ENCODE measurements at places on chromosomes 12 and 14.

DNA sequence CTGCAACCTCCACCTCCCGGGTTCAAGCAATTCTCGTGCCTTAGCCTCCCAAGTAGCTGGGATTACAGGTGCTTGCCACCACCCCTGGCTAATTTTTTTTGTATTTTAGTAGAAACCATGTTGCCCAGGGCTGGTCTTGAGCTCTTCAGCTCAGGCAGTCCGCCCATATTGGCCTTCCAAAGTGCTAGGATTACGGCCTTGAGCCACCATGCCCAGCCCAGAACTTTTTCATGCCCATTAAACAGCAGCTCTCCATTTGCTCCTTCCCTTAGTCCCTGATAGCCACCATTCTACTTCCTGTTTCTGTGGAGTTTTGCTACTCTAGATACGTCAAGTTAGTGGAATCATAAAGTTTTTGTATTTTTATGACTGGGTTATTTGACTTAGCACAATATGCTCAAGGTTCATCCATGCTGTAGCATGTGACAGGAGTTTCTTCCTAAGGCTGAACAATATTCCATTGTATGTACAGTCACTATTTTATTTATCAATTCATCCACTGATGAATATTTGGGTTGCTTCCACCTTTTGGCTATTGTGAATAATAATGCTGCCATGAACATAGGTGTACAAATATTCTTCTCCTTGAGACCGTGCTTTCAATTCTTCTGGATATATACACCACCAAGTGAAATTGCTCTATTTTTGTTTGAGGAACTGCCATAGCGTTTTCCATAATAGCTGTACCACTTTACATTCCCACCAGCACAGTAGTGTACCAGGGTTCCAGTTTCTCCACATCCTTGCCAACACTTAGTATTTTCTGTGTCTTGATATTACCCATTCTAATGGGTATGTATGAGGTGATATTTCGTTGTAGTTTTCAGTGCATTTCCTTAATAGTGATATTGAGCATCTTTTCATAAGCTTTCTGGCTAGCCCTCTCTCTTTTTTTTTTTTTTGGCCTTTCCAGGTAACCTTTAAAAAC is 15.0 kb downstream of the ATF1 start:
- DNase-seq = no peak

GRCh38 chr12:93578221-93578620 is 5.7 kb downstream of the SOCS2 start:
- DNase-seq = no peak

GRCh38 chr14:20732979-20733635 is 12.6 kb upstream of the EDDM3A start:
- DNase-seq = no peak

- no peak for DNase-seq
Observed at GRCh38 chr14:99910337-99911309, 117.4 kb downstream of the EML1 start.

- DNase-seq = no peak
Observed at GRCh38 chr14:79781882-79782281, 429.4 kb downstream of the DIO2 start.

GRCh38 chr12:52952076-52952801 is 3.3 kb downstream of the KRT18 start:
- no peak for DNase-seq

GRCh38 chr14:41037388-41037787 is 569.3 kb upstream of the LRFN5 start:
- DNase-seq = no peak

DNA sequence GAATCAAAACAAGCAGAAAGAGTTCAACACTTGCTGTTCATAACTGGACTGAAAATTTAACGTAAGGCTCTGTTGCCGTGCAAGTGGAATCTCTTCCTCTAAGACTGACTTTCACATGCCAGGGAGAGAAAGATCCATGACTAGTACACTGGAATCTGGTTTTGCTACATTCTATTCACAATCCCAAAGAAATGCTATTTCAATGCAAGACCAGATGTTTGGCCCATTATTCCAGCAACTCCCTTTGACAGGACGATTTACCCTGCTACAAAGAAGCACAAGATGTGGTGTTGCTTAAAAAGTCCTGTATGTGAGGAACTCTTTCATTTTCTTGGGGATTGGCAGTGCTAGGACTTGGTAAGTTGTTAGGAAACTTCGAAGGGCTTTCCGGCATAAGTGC is 17.4 kb downstream of the RFC5 start:
- no peak for DNase-seq

DNA sequence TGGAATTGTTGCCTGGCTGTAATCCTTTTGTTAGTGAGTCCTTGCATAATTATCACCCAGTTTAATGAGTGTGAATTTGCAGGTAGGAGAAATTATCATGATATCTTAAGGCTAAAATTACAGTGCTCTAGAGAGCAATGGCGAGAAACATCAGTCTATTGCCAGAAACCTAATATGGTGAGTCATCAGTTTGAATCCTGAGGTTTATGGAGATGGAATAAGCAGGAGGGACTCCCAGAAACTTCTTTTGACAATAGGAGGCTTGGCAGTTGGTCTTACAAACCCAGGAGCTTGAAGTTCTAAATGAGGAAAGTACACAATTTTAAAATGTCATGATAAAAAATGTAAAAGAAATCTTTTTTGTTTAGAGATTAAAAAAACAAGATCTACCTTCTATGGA is 31.5 kb upstream of the CRADD start:
- DNase-seq = no peak

- DNase-seq = peak; percentile 59
Observed at GRCh38 chr12:130041983-130042812, 120.1 kb upstream of the FZD10 start.

GRCh38 chr12:128581321-128581761 is 242.4 kb downstream of the SLC15A4 start:
- DNase-seq = no peak

DNA sequence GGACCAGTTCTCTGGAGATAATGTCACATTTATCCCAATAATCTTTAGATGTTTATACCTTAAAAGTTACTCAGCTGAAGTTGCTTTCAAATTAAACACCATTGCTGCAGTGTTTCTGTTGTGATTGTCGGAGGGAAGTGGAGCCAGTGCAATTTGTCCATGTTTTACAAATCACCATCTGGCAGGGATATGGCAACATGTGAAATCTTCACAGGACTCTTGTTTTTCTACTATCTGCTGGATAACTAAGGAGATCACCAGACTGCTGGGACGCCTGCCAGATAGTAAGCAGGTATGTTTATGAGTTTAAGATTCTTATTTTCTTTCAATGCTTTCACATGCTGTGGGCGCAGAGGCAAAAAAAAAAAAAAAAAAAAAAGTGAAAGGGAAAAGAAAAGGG is 100.3 kb upstream of the SOX5 start:
- DNase-seq = no peak

- DNase-seq = no peak
Observed at GRCh38 chr12:6469092-6469491, 1.4 kb downstream of the VAMP1 start.

DNA sequence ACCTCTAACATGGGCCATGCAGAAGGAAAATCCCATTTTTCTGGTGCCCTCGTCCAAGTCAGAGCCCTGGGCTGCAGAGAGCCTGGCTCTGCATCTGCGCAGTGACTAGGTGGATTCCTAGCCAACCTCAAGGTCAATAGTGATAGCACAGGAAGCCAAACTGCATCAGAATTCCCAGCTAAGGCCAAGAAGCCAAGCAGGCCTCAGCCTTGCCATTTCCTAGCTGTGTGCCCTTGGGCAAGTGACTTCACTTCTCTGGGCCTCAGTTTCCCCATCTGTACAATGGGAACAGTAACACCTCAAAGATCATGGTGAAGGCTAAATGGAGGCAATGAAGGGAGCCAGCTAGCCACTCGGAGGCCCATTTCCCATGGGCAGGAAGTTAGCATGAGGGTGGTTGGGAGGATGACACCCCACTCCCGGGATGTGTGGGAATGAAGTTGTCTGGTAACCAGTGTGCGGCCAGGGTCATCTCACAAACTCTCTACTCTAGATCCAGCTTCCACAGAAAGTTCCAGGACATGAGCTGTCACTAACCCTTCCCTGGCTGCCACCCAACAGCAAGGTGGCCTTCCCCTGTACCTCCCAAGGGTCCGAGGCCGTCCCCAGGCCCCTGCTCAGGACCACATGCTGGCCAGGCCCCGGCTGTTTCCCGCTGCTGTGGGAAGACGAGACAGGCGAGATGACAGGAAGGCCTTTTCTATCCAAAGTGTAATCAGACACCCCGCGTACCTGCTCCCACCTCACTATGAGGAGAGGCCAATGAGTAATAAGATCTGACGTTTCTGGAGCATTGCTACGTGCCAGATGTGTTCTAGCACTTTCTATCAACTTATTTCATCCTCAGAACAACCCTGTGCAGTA is 125.7 kb downstream of the SCARB1 start:
- DNase-seq = no peak

GRCh38 chr14:35051796-35052195 is 5.7 kb downstream of the FAM177A1 start:
- DNase-seq = no peak
